NCI-H2171 (cell line): ENCODE measurements at places on chromosomes 2 and 18.

DNA sequence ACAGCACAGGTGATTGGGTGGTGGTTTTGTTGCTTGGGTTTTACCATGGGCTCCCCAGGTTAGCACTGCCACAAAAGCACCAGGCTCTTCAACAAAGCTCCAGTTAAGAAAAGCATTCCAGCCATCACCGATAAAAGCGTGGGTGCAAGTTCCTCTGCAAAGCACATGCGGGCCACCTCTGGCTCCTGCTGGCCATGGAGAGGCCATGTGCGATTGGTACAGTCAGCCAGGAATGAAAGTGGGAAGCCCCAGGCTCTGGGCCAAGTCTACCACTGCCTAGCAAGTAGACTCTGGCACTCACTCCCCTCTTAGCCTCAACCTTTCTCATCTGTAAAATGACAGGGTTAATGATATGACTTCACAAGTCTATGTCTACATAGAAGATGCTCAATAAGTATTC, 36.0 kb downstream of the BCL11A start:
- no peak for DNase-seq

DNA sequence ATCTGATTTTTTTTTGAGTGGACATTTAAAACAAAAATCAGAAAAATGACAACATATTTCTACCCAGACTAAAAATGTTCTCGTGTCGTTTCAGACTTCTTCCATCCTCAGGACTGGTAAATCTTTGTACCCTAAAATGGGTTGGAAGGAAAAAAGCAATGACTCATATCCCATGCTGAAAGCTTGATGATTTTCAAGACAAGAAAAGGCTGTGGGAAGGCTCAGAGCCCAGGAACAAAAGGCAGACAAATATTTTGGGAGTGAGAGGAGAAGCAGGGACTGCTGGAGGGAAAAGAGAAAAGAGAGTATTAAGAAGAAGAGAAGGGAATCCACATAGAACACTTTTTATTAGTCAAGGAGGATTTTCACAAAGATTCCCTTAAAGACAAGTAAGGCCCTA, 77.1 kb upstream of the CTAGE1 start:
- no peak for DNase-seq

- DNase-seq, result no peak
Observed at GRCh38 chr18:3177902-3178687, 41.7 kb downstream of the MYOM1 start.

- DNase-seq, result no peak
Observed at GRCh38 chr2:101446869-101447268, 28.0 kb downstream of the RFX8 start.

- no peak for DNase-seq
Observed at GRCh38 chr2:48107326-48107925, 201.1 kb upstream of the FBXO11 start.

- no peak for DNase-seq
Observed at GRCh38 chr18:58456625-58457024, 172.3 kb downstream of the ALPK2 start.
